Peyer's patch (tissue), 4 donors: ENCODE measurements at places on chromosomes 2 and 18. TPM values are rescaled to one million over a fixed set of nuclear protein-coding genes. Genes with fewer than 3 reads are reported as not detected.

- no peak overlapping the region for H3K4me3 ChIP-seq
- no peaks in the 10 kb centered on the region for H3K27me3 ChIP-seq
- no peaks in the 10 kb centered on the region for H3K4me1 ChIP-seq
- no peak overlapping the region for H3K27ac ChIP-seq
These were observed 43.9 kb upstream of the CSRNP3 start for GRCh38 chr2:165425556-165425955.

GRCh38 chr2:151849413-151850010 lies 21.3 kb upstream of the ARL5A start:
- no peaks in the 10 kb centered on the region for H3K27me3 ChIP-seq
- H3K4me1 ChIP-seq, result no peaks in the 10 kb centered on the region
- H3K36me3 ChIP-seq, result no peaks in the 10 kb centered on the region
- no peak for DNase-seq
- H3K4me3 ChIP-seq, result no peak overlapping the region

DNA sequence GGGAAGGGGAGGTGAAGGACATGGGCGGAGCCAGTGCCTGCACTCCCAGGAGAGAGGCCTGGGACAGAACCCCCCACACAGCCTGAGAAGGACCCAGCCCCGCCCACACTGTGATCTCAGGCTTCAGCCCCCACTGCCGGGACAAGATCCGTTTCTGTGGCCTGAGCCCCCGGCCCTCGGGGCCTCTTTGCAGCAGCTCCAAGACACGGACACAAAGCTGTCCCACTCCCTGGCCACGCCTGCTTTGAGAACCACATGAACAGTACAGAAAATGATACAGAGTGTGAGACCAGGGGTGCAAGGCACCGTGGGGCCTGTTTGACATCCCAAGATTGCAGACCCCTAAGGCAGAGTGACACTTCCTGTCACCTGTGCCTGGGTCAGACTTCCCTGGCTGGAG lies 74.5 kb downstream of the TWIST2 start:
- H3K4me1 ChIP-seq, result no peaks in the 10 kb centered on the region
- no peak overlapping the region for H3K4me3 ChIP-seq
- H3K27ac ChIP-seq, result no peak overlapping the region
- H3K27me3 ChIP-seq, result no peaks in the 10 kb centered on the region

Gene MBD1
- total RNA-seq, result 85.1 TPM
